ENCODE measurements at places on chromosomes 1 and 21. TPM values are rescaled to one million over a fixed set of nuclear protein-coding genes. Genes with fewer than 3 reads are reported as not detected.

EBNA1BP2 gene
- total RNA-seq, result 51.5 TPM

DEPDC1 gene
- total RNA-seq, result 0.81 TPM

SNAP47 gene
- total RNA-seq, result 22.7 TPM

SPRR1B gene
- total RNA-seq, result not detected

TLCD4 gene
- total RNA-seq, result 0.78 TPM

NASP gene
- total RNA-seq, result 37.8 TPM

Measured in cardiac ventricle fibroblast (primary cell).